ENCODE measurements at places on chromosomes 16 and 17. TPM values are rescaled to one million over a fixed set of nuclear protein-coding genes. Genes with fewer than 3 reads are reported as not detected.
A peak's percentile ranks its signal among the peaks of the same experiment; 100 is the strongest.

GRCh38 chr17:45709728-45710288 is 74.3 kb upstream of the CRHR1 start:
- no peak for DNase-seq

GRCh38 chr17:37732316-37732715 is 12.5 kb downstream of the HNF1B start:
- no peak for DNase-seq

GRCh38 chr17:76007131-76007849 is 6.6 kb downstream of the CDK3 start:
- no peak for DNase-seq

- no peak for DNase-seq
Measured at GRCh38 chr17:17929655-17930380, 42.4 kb downstream of the TOM1L2 start.

Gene ODAD4
- 0.09 TPM for polyA plus RNA-seq

DNA sequence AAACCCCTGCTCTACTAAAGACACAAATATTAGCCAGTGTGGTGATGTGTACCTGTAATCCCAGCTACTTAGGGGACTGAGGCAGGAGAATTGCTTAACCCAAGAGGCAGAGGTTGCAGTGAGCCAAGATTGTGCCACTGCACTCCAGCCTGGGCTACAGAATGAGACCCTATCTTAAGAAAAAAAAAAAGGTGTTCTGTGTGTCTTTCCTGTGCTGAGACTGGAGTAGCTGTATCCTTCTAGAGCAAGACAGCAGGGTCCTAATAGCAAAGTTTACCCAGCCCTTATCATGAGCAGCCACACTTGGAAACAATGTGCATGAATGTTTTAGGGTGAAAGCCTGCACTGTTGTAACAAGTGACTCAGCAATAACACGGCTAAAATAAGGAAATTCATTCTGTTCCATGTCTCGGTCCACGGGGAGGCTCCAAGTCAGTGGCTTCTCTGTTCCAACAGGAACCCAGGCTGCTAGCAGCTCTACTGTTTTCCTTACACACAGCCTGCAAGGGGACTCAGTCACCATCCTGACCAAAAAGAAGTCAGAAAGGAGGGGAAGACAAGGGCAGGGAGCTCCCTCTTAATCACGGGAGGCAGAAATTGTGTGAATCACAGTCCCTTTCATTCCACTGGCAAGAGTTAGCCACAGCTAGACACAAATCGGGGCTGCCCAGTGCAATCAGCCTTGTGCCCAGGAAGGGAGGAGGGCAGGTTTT is 7.1 kb upstream of the SLC5A11 start:
- no peak for DNase-seq

Gene ADORA2B
- 2.2 TPM for polyA plus RNA-seq

DNA sequence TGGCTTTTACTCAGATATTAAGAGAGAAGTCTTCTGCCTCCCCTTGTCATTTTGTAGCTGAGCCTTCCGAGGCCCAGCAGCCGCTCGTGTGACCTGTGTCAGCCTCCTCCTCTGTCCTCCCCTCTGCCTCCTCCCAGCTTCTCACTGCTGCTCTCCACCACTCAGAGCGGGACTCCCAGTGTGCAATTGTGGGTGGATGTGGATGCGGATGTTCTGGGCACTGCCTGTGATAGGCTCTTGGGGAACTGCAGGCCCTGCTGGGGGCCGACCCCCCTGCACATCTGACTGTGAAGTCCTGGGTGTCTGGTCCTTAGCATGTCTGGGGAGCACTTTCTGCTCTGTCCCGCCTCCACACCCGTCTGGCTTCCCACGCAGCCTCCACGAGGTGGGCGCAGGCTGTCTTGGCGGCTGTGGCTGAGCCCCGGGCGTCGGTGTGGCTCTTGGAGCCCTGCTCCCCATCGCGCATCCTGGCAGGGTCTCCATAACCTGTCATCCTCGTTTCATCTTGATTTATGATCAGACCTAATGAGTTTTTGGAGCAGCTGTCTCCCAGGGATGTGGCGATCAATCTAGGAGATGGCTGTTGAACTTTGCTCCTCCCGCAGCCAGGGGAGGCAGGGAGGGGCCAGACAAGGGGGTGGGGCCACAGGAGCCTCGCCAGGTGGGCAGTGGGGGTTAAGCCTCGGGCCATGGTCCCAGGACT is 28.1 kb downstream of the GRIN2C start:
- no peak for DNase-seq

DNA sequence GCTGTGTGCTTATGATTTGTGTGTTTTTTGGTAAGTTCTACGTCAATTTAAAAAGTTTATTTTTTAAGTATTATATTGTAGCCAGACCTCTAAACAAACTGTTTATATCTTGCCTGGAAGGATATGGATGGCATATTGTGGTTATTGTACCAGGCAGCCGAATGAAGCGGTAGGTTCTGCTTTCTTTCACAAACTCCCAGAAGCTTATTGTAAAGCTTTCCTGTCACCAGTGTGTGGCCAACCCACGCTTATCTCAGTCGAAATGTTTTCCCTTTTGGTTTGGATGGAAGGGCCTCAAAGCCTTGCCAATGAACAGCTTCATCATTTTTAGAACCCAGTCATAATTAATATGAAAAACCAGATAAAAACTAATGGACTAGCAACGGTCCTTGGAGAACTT is 53.1 kb downstream of the CYB5B start:
- DNase-seq, result no peak

DNA sequence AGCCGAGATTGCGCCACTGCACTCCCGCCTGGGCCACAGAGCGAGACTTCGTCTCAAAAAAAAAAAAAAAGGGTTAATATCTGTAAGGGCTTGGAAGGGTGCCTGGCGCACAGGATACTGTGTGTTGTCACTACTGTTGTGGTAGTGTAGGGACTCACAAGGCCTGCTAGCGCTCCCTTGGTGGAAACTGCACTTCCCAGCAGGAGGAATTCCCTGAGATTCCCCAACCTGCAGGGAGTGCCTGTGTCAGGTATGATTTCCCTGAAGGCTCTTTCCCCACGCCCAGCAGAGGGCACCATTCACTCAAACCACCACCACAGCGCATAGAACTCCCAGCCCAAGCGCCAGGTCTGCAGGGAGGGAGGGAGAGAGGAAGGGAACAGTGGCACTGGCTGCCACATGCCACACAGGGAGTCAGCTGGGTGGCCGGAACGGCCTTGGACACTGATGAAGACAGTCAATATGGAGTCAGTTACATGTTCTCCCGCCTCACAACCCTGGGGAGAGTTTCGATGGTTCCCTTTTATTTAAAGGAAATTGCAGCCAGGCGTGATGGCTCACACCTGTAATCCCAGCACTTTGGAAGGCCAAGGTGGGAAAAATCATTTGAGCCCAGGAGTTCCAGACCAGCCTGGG is 32.7 kb upstream of the CDH1 start:
- DNase-seq, result peak; percentile 19

Gene MT4
- polyA plus RNA-seq, result not detected

Gene TMEM238L
- not detected for polyA plus RNA-seq

- no peak for DNase-seq
Measured at GRCh38 chr17:54307351-54307750, 484.6 kb downstream of the KIF2B start.

DNA sequence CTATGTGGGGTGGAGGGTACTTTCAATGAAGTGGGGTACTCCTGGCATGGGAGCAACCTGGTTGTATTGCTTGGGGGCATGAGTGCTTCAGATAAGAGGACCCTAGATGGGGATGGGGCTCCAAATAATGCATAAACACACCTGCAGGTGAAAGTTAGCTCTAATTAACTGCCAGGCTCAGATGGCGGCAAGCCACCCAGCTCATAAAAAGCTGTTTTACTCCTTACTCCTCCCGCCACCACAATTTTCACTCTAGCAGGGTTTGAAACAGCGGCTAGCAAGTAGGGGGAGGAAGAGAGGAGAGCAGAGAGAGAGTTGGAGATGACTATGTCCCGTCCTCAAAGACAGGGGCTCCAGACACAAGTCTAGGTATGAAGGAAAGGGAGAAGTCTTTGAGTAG is 117.7 kb upstream of the WSCD1 start:
- no peak for DNase-seq

Gene LPO
- not detected for polyA plus RNA-seq

- DNase-seq, result no peak
Measured at GRCh38 chr17:8746501-8747236, 2.0 kb upstream of the CCDC42 start.

GRCh38 chr17:20123209-20123608 is 114.0 kb downstream of the SPECC1 start:
- DNase-seq, result no peak

Gene CSH2
- polyA plus RNA-seq, result not detected

DNA sequence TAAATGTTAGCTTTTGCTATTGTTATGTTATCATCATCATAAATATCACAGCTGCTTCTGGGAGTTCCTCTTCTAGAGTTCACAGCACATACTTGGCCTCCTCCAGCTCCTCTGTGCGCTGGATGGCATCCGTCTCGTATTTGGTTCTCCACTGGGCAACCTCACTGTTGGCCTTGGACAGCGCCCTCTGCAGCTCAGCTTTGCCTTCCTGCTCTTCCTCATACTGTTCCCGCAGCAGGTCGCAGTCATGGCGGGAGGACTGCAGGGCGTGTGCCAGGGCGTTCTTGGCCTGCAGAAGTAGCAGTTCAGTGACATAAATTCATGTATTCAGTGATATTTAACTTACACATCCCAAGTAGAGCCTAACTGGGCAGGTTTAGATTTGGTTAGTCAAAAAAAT is 23.4 kb downstream of the MYH8 start:
- no peak for DNase-seq

- no peak for DNase-seq
Measured at GRCh38 chr17:41258406-41258805, 3.2 kb downstream of the KRTAP9-9 start.

DNA sequence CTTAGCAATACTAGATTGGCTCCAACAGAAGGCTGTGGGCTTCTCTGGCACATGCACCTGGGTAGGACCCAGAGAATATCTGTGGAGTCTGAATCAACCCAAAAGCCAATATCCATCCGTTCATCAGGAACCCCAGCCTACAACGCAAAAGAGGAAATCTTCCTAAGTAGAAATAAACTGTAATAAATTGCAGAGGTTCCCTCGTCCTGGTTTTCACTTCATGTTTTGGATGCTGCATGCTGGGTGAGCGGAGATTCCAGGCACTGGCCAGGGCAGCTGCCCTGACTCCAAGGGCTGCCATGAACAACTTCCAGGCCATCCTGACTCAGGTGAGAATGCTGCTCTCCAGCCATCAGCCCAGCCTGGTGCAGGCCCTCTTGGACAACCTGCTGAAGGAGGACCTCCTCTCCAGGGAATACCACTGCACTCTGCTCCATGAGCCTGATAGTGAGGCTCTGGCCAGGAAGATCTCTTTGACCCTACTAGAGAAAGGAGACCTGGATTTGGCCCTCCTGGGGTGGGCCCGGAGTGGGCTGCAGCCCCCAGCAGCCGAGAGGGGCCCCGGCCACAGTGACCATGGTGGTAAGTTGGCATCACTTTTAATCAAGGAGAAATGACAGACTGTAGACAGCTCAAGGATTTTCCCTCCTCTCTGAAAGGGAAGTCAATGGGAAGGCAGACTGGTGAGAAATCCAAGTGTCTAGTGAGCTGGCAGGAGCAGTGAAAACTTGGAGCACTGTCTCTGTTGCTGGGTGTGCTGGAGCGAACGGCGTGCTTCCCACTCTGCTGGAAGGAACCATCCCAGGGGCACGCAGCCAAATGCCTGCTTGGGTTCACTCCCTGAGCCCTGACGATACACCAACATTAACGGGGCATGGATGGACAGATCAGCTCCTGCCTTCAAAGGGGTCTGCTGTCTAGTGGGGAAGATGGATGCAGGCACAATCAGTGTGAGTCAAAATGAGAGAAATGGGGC is 10.7 kb upstream of the CIITA start:
- DNase-seq, result no peak

DNA sequence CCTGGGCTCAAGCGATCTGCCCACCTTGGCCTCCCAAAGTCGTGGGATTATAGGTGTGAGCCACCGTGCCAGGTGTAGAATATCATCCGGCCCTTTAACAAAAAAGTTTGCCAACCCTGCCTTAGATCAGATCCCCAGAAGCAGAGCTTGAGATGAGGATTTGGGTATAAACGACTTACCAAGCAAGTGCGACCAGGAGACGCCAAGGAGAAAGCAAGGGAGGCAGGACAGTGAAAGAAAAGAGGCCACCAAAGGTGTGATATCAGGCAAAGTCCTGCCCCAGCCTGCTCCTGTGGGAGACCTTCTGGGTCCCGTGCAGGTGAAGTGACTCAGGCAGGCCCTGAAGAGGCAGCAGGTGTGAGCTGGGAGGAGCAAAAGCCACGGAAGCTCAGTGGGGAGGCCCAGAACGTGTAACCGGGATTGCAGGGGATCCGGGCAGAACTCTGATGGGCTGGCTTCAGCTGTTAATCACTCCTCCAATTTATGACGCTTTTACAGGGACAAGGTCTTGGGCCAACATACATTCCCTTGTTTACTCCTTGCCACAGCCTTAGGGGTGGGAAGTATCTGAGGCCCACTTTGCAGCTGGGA is 14.1 kb upstream of the CALB2 start:
- DNase-seq, result no peak

- DNase-seq, result no peak
Measured at GRCh38 chr17:81403671-81404534, 8.6 kb downstream of the BAHCC1 start.

GRCh38 chr17:65438708-65439294 is 122.6 kb downstream of the AXIN2 start:
- no peak for DNase-seq

Gene SLC35G6
- not detected for polyA plus RNA-seq

Gene CCL17
- polyA plus RNA-seq, result not detected

- DNase-seq, result no peak
Measured at GRCh38 chr17:13047011-13047606, 29.3 kb upstream of the ELAC2 start.

Gene FNDC8
- polyA plus RNA-seq, result not detected

Gene MYL4
- polyA plus RNA-seq, result not detected

- DNase-seq, result no peak
Measured at GRCh38 chr17:70172923-70173322, 3.6 kb downstream of the KCNJ2 start.

DNA sequence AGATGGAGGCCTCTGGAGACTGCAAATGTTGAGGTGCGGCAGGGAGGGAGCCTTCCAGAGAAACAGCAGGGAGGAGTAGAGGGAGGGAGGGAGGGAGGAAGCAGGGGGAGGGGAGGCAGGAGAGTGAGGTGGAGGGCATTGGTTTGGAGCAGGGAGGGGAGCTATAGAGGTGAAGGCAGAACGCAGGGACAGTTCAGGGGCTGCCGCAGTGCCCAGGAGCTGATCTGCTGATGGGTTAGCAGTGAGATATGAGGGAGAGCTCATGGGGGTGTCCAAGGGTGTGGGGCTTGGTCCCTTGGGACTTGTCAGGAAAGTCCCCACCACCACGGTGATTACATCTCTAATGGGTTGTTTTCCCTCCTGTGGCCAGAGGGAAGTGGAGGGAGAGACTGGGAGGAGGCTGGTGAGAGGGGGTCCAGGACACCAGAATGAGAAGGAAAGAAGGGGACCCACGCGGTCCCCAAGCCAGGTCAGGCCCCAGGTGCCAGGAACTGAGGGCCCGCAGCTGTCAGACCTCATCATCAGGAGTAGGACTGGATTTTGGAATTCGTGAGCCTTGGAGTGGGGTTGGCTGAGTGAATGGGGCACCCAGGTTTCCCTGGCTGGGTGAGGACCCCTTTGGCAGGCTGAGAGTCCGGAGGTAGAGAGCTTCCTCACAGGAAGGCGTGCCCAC is 11.2 kb downstream of the CA4 start:
- no peak for DNase-seq

Measured in naive thymus-derived CD8-positive, alpha-beta T cell (primary cell).